Posterior cingulate gyrus (tissue), 11 donors: ENCODE measurements at places on chromosomes 3 and 15.

DNA sequence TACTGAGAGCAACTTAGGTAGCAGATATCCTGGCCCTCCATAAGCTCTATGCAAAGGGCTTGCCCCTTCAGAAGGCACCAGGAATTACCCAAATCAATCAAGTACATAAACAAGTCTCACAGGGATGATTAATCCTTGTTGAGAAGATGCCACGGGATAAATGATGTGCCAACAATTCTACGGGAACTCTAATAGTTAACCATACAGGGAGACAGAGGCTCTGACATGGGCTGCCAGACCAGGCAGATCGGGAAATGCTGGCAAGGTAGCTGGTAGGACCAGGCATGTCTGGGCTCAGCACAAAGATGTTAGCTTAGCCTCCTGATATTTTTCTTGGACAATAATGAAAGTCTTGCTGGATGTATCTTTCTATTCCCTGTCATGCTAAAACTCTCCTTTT is 249.3 kb upstream of the THBS1 start:
- no peak for DNase-seq

- no peak for DNase-seq
Measured at GRCh38 chr3:41137686-41138111, 61.6 kb upstream of the CTNNB1 start.

GRCh38 chr15:90716976-90717821 is at the start of gene BLM:
Gene BLM, plus strand, starts transcription at chr15:90717346. Its CDS starts 30,047 bp downstream, at chr15:90747393.
- DNase-seq = peak; percentile 96

- DNase-seq = no peak
Measured at GRCh38 chr3:13049400-13049799, 23.8 kb downstream of the IQSEC1 start.

- DNase-seq = no peak
Measured at GRCh38 chr15:101361418-101361817, 66.4 kb upstream of the SNRPA1 start.

GRCh38 chr3:186800285-186800684 is 6.0 kb downstream of the RFC4 start:
- no peak for DNase-seq

DNA sequence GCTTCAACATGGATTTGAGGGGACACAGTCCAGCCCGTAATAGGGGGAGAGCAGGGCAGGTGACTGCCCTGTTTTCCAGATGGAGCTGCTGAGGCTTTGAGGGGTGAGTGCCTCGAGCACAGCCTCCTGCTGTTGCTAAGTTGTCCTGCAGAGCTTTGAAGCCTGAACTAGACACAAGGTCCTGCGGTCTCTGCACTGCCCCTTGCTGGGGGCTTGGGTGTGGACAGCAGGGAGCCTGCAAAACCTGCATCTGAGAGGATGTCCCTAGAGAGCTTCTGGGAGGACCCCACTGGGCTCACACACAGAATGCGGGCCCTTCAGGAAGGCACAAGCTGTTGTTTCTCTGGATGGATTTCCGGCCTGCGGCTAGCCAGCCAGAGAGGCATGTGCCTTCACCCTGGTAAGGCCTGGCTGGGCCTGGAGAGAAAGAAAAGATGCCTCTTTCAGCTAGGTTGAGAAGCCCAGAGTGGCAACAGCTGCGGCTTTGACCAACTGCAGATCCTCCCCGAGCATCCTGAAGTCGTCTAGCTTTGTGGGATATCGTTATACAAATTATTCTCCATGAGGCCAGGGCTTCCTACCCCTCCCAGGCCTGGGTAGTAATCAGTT is 226.2 kb downstream of the SLCO3A1 start:
- no peak for DNase-seq

DNA sequence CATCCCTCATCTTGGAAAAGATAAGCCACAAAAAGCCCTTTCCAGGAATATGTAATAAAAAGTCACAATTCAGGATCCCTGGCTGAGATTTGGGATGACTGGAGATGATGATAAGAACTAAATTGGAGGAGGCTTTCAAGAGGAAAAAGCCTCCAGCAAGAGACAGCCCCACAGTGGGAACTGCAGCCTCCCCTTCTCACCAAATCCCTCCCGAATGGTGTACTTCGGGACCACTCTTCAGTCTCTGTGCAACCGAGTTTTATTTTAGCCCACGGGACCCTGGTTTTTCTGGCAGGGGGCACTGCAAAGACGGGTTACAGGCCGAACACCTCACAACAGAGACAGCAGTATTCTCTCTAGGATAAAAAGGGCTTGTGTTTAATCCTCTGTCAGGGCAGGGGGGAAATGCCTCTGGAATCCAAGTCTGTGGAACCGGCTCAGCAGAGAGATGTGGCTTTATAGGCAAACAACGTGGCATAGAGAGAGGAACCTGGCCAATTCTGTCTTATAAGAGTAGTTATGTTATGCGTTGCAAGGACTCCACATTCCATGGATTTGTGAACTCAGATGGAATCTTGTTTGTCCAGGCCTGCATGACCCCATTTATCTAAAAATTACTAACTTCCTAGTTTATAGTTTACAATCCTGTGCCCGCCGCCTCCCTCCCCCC is 1.2 kb upstream of the LMCD1 start:
- no peak for DNase-seq

GRCh38 chr3:190208196-190208595 is 87.5 kb upstream of the P3H2 start:
- DNase-seq = no peak

DNA sequence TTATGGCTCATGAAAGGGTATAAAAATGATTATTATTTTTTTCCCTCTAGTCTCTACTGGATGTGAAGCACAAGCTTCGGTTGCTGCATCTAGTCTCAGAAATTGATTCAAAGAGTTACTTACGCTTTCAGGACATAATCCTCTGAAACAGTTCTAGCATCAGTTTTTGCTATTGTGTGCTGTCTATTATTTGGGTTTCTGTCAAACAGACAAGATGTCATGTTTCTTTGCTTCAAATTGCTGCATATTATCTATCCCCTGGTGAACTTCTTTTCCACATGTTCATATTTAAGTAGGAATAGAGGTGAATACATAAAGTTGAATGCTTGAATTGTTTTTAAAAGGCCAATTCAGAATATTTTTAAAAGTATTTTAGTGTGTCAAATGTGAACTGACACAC is 161.6 kb upstream of the GBE1 start:
- no peak for DNase-seq

GRCh38 chr3:31321620-31322019 is 211.1 kb upstream of the STT3B start:
- no peak for DNase-seq

GRCh38 chr15:58517682-58518525 is 86.1 kb downstream of the LIPC start:
- no peak for DNase-seq

DNA sequence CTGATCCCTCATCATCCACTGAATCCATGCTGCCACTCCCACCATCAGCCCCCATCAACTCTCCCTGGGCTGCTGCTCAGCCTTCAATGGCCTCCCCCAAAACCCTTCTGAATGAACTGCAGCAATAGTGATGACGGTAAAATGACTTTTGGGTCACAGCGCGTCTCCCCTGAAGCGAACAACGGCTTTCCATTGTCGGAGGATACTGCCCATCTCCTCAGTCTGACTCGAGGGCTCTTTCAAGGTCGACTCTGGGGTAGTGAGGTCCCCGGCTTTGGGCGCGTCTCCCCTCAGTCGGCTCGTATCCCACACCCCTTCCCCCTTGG is 57.2 kb upstream of the ZBTB38 start:
- no peak for DNase-seq

DNA sequence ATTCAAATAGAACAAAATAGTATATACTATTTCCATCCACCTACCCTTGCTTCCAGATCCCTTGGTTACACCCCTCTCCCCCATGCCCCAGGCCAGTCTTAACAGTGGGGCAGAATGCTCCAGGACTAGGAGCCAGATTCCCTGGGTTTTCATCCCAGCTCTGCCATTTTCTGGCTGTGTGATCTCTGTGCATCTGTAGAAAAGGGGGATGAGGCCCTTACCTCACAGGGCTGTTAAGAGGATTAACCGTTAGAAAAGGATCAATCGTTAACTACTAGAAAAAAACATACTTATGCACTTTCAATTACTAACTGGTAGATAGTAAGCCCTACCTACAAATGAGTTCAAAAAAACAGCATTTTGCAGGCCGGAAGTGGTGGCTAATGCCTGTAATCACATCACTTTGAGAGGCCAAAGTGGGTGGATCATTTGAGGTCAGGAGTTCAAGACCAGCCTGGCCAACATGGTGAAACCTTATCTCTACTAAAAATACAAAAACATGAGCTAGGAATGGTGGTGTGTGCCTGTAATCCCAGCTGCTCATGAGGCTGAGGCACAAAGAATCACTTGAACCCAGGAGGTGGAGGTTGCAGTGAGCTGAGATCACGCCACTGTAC is 11.7 kb downstream of the EBLN2 start:
- DNase-seq = no peak

DNA sequence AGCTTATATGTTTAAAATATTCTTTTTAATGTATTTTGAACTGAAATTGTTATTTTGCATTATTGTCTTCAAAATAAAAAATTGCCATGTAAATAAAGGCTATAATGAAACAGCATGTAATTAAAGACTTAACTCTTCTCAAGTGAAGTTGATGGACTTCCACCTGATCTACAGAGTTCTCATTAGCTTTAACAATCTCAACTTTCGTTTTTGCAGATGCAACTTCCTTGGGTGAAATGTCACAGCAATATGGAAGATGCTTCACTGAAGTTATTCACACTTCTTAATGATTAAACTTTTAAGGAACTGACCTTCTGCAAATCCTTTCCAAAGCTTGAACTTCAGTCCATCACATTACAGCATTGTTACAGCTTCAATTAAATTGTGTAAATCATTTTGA is 63.6 kb downstream of the OSTN start:
- no peak for DNase-seq

DNA sequence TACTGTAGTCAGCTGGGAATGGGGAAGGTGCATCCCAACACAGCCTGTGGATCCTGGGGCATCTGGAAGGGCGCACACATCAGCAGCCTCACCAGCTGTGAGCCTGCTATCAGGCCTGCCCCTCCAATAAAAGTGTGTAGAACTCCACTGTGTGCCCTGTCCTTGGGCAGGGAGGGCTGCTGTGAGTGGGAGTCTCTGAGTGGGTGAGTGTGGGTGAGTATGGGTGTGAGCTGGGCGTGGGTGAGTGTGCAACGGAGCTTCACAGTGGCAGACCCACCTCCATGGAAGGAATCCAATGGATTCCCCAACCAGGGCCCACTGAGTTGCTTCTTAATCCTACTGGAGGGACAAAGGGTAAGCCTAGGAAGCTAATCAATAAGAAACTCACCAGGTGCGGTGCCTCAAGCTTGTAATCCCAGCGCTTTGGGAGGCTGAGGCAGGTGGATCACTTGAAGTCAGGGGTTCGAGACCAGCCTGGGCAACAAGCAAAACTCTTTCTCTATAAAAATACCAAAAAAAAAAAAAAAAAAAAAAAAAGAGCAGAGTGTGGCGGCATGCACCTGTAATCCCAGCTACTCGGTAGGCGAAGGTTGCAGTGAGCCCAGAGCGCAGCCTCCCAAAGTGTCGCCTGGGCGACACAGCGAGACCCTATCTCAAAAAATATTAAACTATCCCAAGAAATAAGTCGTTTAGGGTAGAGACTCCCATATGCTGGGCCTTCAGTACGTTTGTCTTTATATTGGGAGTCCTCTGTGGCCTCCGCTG is 555 bp upstream of the RCCD1 start:
- DNase-seq = no peak

GRCh38 chr3:172676196-172676922 is 34.5 kb downstream of the NCEH1 start:
- DNase-seq = no peak

DNA sequence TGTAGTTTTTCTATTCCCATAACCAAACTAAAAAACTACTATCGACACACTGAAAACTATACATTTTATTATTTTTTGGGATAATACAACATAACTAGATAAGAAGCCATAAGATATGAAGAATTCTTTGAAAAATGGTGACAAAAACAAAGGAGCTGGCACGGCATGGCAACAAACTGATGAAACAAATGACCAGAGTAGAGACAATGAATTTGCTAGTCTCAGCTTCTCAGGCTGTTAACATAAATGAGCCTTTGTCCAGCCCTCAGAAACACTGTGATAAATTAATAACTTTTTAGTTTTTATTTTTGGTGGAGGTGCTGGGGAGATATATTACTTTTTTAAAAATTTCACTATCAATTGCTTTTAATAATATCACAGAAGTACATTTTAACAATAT is 100.7 kb downstream of the SMARCC1 start:
- DNase-seq = no peak

- peak; percentile 89 for DNase-seq
Measured at GRCh38 chr3:3799173-3800079, at the start of gene LRRN1. Gene LRRN1, plus strand, starts transcription at chr3:3799431. Its CDS starts 45,211 bp downstream, at chr3:3844642.

DNA sequence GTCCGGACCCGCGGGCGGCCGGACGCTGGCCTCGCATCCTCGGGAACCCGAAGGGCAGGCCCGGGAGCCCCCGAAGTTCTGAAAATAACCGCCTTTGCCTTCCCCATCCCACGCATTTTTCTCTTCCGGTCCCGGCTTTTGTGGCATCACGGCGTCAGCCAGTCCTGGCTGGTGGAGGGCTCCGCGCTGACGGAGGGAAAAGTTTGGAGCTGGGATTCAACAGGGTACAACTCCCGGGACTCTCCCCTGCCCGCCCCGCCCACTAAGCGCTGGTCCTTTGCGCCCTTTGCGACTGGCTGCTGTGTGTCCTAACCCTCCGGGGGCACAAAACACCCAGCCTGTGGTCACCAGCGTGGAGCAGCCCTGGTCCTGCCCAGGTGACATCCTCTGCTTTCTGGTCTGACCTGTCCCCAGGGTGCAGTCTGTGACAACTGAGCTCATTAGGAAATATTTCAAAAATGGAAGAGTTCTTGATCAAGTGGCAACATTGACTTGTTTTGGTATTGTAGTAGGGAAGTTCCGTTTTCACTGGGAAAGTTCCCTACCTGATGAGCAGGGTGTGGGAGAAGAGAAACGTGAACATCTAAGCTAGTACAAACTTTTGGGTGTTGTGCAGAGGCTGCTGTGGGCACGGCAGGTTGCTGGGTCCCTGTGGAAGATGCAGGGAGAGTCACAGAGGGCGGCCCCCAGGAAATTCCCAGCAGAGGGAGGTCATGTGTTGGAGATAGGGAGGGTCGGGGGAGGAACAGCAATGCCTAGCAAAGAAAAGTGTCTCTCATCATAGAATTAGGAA is 775 bp downstream of the ARNT2 start:
- DNase-seq = peak; percentile 29

DNA sequence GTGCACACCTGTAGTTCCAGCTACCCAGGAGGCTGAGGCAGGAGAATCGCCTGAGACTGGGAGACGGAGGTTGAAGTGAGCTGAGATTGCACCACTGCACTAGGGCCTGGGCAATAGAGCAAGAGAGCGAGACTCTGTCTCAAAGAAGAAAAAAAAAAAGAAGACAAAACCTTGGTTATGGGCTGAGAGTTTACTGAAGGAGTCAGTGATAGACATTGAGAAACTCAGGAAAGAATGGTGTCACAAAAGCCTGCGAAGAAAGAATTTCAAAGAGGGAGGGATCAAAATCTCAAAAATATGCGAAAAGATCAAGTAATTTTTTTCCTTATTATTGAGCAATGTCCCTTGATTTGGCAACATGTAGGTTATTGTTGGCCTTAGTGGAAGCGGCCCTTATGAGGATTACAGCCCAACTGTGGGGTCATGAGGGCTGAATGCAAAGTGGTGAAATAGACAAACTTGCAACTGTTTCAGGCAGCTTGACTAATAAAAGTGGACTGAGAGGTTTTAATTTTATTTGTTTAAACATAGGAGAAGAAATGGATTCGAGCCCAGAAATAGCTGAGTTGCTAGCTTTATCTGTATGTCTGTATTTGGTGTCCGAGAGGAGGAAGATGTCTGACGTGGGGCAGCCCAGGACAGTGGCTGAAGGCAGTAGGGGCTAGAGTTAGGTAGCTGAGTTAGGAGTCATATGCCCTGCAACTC is 18.8 kb upstream of the CELF6 start:
- no peak for DNase-seq
